ENCODE measurements at places on chromosomes 2 and 18. TPM values are rescaled to one million over a fixed set of nuclear protein-coding genes. Genes with fewer than 3 reads are reported as not detected.

PAX3 gene
- 1.2 TPM for total RNA-seq

C1GALT1C1L gene
- 0.09 TPM for total RNA-seq

MAL gene
- not detected for total RNA-seq

SDC1 gene
- 0.47 TPM for total RNA-seq

TDRD15 gene
- total RNA-seq, result under 0.01 TPM

PMS1 gene
- total RNA-seq, result 26.4 TPM

SPATA3 gene
- not detected for total RNA-seq

COLEC11 gene
- total RNA-seq, result 0.38 TPM

ANKRD62 gene
- not detected for total RNA-seq

PRSS56 gene
- not detected for total RNA-seq

SLC9A4 gene
- total RNA-seq, result not detected

CFC1 gene
- total RNA-seq, result not detected

Data from endothelial cell of coronary artery (primary cell).